T-helper 17 cell (primary cell): ENCODE measurements at places on chromosomes 5 and 9. TPM values are rescaled to one million over a fixed set of nuclear protein-coding genes. Genes with fewer than 3 reads are reported as not detected.

Gene TLX3
- total RNA-seq: not detected

Gene CDKN2B
- 2.0 TPM for total RNA-seq

Gene TRIM36
- 0.40 TPM for total RNA-seq

Gene PPP3R2
- total RNA-seq: not detected

Gene DMRT3
- not detected for total RNA-seq

Gene NOXA1
- 3.0 TPM for total RNA-seq

Gene SUSD3
- 62.3 TPM for total RNA-seq

Gene PRR16
- total RNA-seq: not detected

Gene RGS7BP
- total RNA-seq: not detected
